ENCODE measurements at places on chromosomes 3 and 15.
A peak's percentile ranks its signal among the peaks of the same experiment; 100 is the strongest.

DNA sequence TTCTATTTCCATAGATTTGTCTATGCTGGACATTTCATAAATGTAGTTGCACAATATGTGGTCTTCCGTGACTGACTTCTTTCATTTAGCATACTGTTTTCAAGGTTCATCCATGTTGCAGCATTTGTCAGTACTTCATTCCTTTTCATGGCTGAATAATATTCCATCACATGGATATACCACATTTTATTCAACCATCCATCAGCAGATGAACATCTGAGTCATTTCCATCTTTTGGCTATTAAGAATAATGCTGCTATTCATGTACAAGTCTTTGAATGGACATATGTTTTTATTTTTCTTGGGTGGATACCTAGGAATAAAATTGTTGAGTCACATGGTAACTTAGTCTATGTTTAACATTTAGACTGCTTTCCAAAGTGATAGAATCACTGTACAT, 99.3 kb upstream of the RAD18 start:
- no peak for DNase-seq

DNA sequence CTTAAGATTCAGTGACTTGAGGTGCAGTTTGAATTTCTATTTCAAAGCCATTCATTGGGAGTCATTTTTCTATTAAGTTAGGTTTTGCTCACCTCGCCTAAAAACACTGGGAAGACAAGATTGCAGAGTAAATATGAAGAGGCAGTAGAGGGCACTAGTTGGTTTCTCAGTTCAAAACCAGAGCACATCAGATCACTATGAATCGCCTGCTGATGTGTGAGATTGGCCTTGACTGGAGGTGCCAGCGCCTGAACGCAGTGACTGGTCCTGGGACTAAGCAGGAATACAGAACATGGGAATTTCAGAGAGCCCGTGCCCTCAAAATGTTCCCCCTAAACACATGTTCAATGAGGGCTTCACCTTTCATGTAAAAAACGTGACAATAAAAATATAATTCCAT, 229.0 kb downstream of the ITPR1 start:
- peak; percentile 66 for DNase-seq

DNA sequence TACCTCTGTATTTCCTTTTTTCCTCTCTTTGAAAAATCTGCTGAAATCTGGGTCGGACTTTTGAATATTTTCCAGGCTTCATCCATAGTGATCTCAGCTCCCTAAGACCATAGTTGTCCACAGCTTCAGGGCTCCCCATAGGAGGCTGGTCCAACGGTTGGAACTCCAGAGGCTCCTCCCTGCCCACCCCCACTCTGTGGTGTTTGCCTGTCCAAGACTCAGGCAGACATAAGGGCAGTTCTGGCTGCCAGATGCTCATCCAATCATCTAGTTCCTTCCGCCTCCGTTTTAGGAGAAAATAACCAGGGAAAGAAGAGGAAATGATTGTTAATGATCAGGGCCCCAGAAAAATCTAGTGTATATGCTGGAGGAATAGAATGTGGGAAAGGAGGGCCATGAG, 27.9 kb upstream of the PRTG start:
- no peak for DNase-seq

GRCh38 chr3:87478716-87479115, 202.3 kb upstream of the POU1F1 start:
- no peak for DNase-seq

DNA sequence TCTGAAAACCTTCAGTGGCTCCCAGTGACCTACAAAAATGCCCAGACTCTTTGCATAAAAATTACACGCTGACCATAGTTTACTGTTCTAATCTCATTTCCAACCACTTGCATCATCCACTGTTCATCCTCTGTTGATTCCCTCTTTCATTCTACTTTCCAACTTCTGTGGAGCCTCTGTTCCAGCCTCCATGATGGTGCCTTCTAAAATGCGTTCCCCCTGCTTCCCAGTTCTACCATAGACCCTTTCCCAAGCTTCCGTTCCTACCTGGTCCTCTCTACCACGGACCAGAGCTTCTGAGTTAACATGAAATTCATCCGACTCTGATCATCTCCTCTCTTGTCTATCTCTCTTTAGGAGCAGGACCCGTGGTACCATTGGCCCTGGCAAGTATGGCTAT, 127.0 kb downstream of the THSD4 start:
- no peak for DNase-seq

DNA sequence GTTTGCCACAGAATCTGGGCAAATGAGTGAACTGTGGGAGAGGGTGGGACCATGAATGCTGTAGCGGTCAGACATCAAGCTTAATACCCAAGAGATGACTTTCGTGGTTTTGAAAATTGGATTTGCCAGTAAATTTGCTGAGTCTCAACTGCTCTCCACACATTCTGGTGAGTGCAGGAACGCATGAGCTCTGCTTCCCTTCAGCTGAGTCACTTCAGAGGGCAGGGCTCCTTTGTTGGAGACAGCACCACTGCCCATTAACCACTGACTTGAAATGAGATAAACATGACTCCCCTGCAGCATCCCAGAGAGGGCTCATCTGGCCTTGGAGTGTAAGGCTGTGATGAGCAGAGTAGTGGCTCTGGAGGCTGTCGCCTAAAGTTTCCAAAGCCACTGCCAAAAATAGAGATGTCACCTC, 22.6 kb downstream of the RARRES1 start:
- DNase-seq, result no peak

DNA sequence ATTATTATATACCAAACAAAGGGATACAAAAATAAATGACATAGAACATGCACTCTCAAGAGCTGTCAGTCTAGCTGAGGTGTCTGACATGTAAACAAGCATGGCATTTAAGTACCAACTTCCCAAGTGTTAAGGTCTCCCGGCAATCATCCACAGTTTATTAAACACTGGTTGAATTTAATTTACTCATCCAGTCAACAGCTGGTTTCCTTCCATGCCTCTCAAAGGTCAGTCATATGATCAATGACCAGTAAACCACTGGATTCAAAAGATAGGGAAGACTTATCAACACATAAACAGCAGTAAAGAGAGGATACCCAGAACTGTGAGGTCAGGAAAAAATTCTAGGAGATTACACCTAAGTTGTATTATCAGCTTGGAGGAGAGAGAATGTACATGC, 80.4 kb downstream of the ADAM10 start:
- DNase-seq, result no peak

DNA sequence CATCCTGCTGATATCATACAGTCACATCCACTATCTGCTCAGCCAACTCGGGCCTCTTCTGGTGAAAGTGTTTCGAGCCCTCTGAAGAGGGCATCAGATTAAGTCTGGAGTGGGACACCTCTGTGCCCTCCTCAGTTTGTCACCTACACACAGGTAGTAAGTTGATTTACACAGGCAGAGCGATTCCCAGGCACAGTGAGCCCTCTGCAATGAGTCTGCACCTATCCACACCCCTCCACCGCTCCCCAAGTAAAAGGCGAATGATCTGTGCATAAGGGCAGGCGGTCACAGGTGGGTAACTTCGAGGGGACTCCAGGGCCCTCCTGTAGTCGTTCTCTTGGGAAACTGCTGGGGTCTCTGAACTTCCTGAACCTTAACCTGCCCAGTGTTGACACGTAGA, 152.0 kb downstream of the ATP10A start:
- no peak for DNase-seq

GRCh38 chr15:28018291-28019044, 80.6 kb downstream of the OCA2 start:
- no peak for DNase-seq

GRCh38 chr3:140288595-140288994, 353.6 kb downstream of the CLSTN2 start:
- DNase-seq, result no peak

DNA sequence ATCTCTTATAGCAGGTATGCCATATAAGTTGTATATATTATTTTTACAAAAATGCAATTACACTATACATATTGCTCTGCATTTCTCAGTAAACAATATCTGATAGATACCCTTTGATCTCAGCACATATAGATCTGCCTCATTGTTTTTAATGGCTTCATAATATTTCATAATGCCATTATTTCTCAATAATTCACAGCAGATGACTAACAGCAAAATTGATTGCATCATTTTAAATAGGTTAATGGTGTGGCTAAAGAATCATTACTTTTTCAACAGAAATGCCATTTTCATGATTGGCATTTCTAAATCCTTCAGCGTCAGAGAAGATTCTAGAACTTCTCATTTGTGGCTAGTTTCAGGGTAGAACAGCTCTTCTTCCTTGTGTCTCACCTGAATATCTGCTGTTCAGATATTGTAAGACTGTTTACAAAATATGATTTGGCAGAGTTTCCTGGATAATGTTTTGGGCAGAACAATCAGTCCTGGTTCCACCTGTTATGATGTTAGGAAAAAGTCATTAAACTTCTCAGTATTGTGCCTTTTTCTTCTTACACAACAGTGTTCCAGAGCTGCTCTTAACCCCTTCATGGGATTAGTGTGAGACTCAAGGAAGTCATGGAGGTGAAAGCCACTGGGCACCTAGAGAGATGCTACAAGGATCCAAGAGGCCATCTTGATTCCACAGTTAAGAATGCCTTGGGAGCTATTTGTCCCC, 397.6 kb upstream of the THBS1 start:
- no peak for DNase-seq

DNA sequence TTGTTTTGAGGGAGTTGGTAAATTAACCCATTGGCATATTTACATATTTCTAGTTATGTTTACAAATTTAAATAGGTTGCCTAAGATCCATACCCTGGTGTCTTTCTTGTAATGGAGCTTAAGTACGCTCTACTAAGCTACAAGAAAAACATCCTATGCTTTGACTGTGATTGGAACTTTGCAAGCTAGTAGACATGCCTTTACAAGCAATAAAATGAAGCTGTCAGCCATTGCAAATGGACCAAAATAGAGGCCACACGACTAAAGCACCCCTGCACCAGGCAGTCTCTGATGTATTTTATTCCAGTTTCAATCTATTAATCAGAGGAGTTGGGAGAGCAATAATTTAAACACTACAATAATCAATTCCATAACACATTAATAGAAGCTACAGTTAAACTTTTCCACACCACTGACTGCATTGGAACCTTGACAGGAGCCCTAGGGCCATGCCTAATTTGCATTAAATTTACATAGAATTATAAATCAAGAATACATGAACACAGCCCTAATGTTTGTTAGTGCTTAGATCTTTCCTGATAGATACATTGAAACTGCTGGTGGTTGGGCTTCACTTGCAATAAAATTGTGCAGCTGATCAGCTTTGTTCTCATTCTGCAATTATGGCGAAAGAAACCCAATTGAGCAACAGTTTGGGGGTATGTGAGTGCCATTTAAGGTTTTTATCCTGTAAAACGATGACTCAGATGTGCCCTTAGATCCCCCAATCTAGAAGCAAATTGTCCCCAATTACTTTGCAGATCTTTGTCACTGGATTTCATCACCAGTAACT, 360.1 kb downstream of the LSAMP start:
- DNase-seq, result no peak

DNA sequence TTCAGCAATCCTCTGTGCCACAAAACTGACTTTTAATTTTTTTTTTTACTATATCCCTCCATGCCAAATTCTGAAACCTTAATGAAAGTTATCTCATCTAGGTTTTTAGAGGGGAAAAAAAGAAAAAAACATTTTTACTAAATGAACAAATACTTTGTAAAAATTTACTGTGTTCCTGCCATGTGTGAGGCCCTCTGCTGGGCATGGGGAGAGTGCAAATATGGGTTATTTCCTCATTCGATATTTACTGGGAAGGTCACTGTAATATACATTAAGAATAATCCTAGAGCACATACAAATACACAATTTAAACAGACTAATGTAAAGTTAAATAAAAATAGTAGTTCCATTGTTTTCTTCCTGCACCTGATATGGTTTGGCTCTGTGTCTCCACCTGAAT, 215.0 kb downstream of the GRM7 start:
- DNase-seq, result no peak

- DNase-seq, result no peak
Measured at GRCh38 chr15:101608201-101608600, 44.0 kb downstream of the TM2D3 start.

DNA sequence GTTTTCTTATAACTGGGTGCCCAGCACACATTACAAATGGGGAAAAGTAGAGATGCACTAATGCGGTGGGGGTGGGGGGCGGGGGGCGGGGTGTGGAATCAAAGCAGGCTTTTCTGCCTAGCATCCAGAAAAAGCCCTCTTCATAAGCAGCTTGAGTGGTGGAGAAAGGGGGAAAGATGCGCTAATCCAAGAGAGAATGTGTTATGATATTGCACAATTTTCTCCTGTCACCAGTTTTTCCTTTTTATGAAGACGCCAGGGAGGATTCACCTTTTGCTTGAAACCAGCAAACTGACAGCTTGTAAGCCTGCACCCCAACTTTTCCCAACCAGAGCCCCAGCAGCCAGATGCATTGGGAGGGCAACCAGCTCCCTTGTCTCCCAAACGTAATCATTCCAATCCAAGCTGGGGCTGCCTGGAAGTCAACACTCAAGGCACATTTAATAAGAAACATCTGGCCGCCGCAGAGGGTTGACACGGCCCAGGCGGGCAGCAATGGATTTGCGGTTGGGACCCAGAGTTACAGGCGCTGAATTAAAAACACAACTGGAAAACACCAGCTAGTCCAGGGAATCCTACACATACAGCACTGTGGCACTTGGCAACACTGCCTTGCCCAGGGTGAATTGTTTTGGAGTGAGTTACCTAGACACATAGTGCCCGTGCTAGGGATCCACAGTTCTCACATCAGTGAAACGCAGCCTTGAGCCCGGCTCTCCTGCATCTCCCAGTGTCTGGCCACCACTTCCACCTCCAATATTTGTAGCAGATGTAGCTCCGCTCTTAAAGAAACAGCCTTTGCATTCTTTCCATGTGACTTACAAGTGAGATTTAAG, 218.5 kb upstream of the PRICKLE2 start:
- DNase-seq, result peak; percentile 42

- no peak for DNase-seq
Measured at GRCh38 chr15:74262151-74262550, 26.0 kb downstream of the CCDC33 start.

- no peak for DNase-seq
Measured at GRCh38 chr3:177567833-177568232, 370.6 kb upstream of the TBL1XR1 start.

DNA sequence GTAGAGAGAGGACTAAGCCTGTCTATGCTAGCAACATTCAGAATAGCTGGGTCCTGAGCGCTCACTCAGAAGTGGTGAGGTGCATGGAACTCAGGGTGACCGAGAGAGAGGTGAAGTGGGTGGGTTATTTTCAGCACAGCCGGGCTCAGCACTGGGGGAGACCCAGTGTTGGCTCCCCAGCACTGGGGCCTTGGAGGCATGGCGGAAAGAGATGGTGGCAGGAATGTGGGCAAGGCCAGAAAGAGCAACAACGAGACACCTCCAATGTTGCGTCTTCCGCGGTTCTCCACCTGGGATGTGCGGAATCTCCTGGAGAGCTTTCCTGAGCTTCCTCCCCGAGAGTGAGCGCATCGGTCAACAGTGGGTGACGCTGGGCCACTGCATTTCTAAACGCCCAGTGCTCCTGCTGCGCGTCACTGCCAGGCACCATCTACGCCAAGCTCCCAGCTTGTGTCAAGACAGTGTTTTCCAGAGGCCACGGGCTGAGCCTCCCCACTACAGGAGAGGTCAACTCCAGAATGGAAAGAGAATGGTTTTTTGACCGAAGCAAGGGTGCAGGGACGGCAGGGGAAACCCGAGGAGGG, 148.4 kb downstream of the ADAMTS17 start:
- no peak for DNase-seq

GRCh38 chr3:194690501-194691372, 5.1 kb downstream of the FAM43A start:
- DNase-seq, result no peak
